ENCODE measurements at places on chromosomes 2 and 18.

GRCh38 chr2:20213651-20214565, 11.0 kb downstream of the SDC1 start:
- DNase-seq = no peak

DNA sequence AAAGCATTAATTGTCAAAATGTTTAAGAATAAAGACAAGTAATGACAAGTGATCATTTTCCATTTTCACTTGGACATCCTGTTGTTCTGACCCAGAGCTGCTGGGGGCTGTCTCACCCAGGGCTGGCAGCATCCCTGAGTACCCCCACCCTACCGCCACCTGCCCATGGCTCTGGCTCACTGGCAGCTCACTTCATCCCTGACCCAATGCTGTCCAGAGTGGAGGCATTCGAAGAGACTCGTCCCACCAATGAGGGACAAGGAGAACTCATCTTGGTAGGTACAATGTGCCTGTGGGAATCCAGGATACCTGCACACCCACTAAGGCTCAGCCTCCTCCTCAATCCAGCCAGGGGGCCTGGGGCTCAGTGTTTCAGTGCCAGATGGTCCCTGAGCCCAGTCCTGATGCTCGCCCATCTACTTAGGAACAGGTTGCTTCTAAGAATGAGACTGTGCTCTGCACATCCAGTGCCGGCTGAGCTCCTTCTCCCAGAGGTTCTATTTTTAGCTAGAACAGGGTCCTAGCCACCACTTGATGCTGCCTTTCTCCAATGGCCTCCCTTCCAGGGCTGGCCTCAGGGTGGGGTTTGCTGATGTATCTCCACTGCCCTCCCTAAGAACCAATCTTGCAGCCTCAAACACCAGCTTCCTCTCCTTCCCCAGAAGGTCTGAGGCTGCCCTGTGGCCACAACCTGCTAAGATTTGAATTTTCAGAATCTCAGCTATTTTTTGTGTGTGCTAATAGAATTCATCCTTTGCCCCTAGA, 53.7 kb downstream of the ADD2 start:
- DNase-seq = no peak

GRCh38 chr2:237042101-237042500, 43.6 kb upstream of the COPS8 start:
- DNase-seq = no peak

- DNase-seq = no peak
Measured at GRCh38 chr2:30541680-30542079, 94.6 kb downstream of the LCLAT1 start.

GRCh38 chr2:25567406-25567805, 106.0 kb downstream of the DTNB start:
- DNase-seq = peak; percentile 50

DNA sequence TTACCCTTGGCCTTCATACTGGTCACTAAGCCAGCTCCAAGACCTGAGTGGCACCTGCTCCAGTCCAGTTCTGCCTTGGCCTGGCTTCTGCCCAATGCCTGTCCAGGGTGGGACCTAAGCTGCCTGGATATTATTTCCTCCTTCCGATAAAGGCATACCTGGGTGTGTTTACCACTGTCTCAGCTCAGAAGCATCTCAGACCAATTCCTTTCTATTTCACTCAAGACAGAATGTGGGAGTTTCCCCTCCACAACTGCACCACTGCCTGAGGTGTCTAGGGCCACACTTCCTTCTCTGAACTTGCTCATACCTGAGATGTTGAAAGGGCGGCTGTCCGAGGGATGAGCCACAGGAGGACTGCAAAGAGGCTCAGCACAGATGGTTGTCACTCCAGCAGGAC, 18.4 kb upstream of the CAB39 start:
- no peak for DNase-seq

Measured in fibroblast of lung (primary cell).